Psoas muscle (tissue), 8 donors: ENCODE measurements at places on chromosomes 13 and 19. TPM values are rescaled to one million over a fixed set of nuclear protein-coding genes. Genes with fewer than 3 reads are reported as not detected.

GAPDHS gene
- polyA plus RNA-seq = not detected

GRCh38 chr13:23609874-23610576 is 39.8 kb downstream of the TNFRSF19 start:
- DNase-seq = no peak
- peak overlapping the region; percentile 29 for H3K4me3 ChIP-seq
- H3K4me1 ChIP-seq = peaks cover 8% of the 10 kb centered on the region
- peaks cover 2% of the 10 kb centered on the region for H3K27me3 ChIP-seq

DNA sequence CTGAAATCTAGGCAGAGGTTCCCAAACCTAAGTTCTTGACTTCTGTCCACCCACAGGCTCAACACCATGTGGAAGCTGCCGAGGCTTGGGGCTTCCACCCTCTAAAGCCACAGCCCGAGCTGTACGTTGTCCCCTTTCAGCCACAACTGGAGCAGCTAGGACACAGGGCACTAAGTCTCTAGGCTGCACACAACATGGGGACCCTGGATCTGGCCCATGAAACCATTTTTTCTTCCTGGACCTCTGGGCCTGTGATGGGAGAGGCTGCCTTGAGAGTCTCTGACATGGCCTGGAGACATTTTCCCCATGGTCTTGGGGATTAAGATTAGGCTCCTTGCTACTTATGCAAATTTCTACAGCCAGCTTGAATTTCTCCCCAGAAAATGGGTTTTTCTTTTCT is 118.4 kb downstream of the GPC5 start:
- no peaks in the 10 kb centered on the region for H3K36me3 ChIP-seq
- no peak for DNase-seq
- H3K4me3 ChIP-seq = no peak overlapping the region
- H3K27me3 ChIP-seq = no peaks in the 10 kb centered on the region
- H3K4me1 ChIP-seq = no peaks in the 10 kb centered on the region
- no peak overlapping the region for H3K27ac ChIP-seq

DNA sequence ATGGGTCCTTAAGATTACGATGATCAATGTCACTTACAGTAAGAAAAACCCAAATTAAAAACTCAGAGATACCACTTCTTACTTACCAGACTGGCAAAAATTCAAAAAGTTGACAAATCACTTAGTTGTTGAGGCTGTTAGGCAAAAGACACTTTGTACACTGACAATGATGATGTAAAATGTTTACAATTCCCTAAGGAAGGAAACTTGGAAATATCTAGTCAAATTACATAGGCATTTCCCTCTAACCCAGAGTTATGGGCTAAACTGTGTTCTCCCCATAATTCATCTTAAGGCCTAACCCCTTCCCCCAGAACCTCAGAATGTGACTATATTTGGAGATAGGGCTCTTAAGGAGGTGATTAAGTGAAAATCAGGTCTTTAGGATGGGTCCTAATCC is 12.0 kb downstream of the TGDS start:
- no peak overlapping the region for H3K27ac ChIP-seq
- H3K36me3 ChIP-seq = peaks cover 64% of the 10 kb centered on the region
- DNase-seq = no peak
- H3K4me3 ChIP-seq = no peak overlapping the region
- no peaks in the 10 kb centered on the region for H3K27me3 ChIP-seq
